ENCODE measurements at places on chromosomes 2 and 18. TPM values are rescaled to one million over a fixed set of nuclear protein-coding genes. Genes with fewer than 3 reads are reported as not detected.

FBXO41 gene
- total RNA-seq = 1.6 TPM

PHLPP1 gene
- 9.8 TPM for total RNA-seq

CHRNA1 gene
- total RNA-seq = 8.2 TPM

SERPINB12 gene
- not detected for total RNA-seq

LIMS3 gene
- 6.6 TPM for total RNA-seq

CDKL4 gene
- total RNA-seq = not detected

RGPD4 gene
- total RNA-seq = not detected

ZEB2 gene
- 83.2 TPM for total RNA-seq

SNTG2 gene
- 4.6 TPM for total RNA-seq

DNA sequence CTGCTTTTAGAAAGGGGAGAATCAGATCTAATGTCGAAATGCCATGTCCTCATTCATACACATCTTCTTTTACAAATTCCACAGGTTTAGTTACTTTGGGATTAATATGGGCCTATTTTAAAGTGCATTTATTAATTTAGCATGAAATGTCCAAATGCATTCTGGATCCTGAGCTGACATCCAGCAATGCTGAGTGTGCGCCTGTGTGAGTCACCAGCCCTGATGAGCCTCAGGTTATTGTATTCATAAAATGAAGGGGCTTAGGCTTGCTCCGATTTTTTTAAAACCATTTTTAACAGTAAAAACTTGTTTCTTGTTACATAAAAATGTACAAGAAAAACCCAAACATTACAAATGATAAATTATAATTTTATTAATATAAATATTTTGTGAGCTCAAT is 94.1 kb downstream of the SH3YL1 start:
- no peak overlapping the region for H3K27ac ChIP-seq
- no peak for DNase-seq
- no peaks in the 10 kb centered on the region for H3K36me3 ChIP-seq

DNA sequence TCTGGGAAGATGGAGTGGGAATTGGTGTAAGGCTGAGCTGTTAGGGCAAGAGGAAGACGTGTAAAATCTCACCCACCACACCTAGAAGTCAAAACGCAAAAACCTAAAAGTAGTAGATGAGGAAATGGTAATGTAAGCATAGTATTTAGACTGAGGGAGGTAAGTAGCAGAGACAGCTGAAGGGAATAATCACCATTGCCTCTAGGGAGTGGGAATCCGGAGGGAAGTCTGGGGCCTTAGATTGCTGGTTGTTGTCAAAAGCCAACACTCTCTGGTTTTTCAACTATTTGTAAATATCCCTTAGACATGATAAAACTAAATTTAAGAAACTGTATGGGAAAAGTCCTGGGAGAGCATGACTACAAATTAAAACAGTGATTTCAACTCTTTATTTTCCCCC is 28.7 kb upstream of the MYCN start:
- H3K36me3 ChIP-seq = no peaks in the 10 kb centered on the region
- H3K27ac ChIP-seq = peak overlapping the region; percentile 60
- DNase-seq = no peak
- H3K27me3 ChIP-seq = no peaks in the 10 kb centered on the region

- no peaks in the 10 kb centered on the region for H3K4me1 ChIP-seq
- H3K27ac ChIP-seq = no peak overlapping the region
- no peaks in the 10 kb centered on the region for H3K27me3 ChIP-seq
- H3K4me3 ChIP-seq = no peak overlapping the region
- DNase-seq = no peak
Measured at GRCh38 chr2:151845884-151846283, 17.7 kb upstream of the ARL5A start.

DNA sequence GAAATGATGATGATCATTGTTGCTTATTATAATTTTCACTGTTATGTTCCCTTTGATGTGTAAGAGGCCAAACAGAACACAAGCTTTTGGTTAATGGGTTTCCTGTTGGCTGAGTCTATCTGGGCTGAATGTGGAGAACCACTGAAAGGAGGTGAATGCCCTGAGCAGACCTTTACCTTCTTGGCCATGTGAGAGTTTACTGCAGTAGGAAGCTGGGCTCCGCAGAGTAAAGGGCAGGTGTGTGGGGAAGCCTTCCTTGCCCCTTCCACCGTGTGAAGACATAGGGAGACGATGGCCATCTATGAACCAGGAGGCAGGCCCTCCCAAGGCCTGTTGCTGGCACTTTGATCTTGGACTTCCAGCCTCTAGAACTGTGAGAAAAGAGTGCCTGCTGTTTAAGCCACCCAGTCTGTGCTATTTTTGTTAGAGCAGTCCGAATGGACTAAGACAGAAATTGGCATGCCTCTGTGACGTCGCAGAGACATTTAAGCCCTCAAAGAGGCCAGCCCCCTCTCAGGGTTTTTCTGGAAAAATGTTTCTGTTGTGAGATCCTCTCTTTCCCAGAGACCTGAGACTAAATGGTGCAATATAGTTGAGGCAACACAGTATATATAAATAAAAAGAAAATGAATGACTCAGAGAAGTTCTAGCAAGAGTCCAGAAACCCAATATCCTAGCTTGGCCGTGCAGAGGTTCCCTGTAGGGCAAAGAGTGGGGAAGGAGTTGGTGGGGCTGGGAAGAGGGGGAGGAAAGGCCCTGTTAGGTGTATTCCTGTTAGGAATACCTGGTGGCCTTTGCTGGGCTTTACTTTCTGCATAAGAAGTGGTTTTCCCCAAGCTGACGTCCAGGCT is 121.9 kb upstream of the LGALSL start:
- H3K36me3 ChIP-seq = no peaks in the 10 kb centered on the region
- peaks cover 5% of the 10 kb centered on the region for H3K4me1 ChIP-seq
- peak overlapping the region; percentile 89 for H3K27ac ChIP-seq
- DNase-seq = no peak
- H3K27me3 ChIP-seq = no peaks in the 10 kb centered on the region
- H3K4me3 ChIP-seq = no peak overlapping the region

DNA sequence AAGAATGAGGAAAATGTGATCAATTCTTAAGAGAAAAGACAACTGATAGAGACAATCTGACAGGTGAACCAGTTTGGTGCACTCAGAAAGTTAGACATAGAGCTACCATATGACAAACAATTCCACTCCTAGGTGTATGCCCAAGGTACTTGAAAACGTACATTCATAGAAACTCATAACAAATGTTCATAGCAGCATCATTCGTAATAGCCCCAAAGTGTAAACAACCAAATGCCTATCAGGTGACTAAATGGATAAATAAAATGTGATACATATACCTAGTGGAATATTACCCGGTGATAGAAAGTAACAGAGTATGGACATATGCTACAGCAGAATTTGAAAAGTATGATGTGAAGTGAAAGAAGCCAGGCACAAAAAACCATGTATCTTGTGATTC is 149.3 kb upstream of the TRIB2 start:
- DNase-seq = no peak
- no peaks in the 10 kb centered on the region for H3K27me3 ChIP-seq
- no peaks in the 10 kb centered on the region for H3K36me3 ChIP-seq
- H3K4me3 ChIP-seq = no peak overlapping the region

GRCh38 chr18:36610258-36610657 is 218.5 kb downstream of the TPGS2 start:
- H3K4me3 ChIP-seq = no peak overlapping the region
- no peaks in the 10 kb centered on the region for H3K27me3 ChIP-seq
- no peak overlapping the region for H3K27ac ChIP-seq
- no peaks in the 10 kb centered on the region for H3K36me3 ChIP-seq
- no peak for DNase-seq

DNA sequence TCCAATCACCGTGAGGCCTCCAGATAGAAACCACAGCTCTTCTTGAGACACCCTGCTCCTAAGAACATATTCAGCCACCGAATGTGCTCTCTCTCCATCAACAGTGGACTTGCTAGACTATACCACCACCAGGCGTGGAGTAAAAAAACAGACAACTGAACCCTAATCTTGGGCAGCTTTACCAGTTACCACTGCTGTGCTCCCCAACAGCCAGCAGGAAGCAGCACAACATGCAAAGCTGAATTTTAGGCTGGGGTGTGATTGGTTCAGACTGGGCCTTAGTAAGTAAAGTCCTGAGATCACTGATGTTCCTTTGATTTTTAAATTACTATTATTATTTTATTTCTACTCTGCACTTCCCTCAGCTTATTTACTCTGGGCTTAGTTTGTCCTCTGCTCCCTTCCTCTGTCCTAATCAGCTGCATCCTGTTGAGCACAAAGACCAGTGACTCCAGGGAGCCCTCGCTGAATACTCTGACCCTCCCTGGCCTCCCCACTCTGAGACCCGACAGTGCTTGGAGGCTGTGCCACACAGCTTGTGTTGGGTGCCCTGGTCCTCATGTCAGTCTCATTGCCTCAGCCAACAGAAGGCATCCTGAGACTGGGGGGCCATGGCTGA is 21.9 kb downstream of the MRPL35 start:
- DNase-seq = no peak
- H3K36me3 ChIP-seq = no peaks in the 10 kb centered on the region
- H3K4me1 ChIP-seq = peaks cover 7% of the 10 kb centered on the region
- no peak overlapping the region for H3K27ac ChIP-seq
- H3K4me3 ChIP-seq = no peak overlapping the region

DNA sequence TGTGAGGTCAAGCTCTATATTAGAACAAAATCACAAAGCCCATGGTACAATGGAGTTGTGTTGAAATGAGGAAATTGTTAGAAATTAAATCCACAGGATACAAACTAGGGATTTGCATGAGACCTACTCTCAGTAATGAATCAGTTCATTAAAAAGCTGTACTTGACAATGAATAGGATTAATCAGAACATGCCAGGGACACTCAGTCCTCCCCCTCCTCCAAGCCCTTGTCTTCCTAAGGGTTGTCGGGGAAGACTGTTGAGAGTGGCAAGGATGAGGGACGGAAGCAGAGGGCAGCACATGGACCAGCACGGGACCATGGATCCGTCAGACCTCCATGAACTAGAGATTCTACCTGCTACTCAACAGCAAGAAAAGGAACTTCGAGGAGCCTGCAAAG is 39.8 kb downstream of the SPRED2 start:
- H3K4me3 ChIP-seq = no peak overlapping the region
- H3K4me1 ChIP-seq = no peaks in the 10 kb centered on the region
- no peaks in the 10 kb centered on the region for H3K36me3 ChIP-seq
- no peak for DNase-seq
- H3K27ac ChIP-seq = no peak overlapping the region

- no peak for DNase-seq
- no peaks in the 10 kb centered on the region for H3K27me3 ChIP-seq
- no peak overlapping the region for H3K4me3 ChIP-seq
- no peak overlapping the region for H3K27ac ChIP-seq
- no peaks in the 10 kb centered on the region for H3K36me3 ChIP-seq
Measured at GRCh38 chr2:207472343-207473048, 57.3 kb upstream of the CREB1 start.

DNA sequence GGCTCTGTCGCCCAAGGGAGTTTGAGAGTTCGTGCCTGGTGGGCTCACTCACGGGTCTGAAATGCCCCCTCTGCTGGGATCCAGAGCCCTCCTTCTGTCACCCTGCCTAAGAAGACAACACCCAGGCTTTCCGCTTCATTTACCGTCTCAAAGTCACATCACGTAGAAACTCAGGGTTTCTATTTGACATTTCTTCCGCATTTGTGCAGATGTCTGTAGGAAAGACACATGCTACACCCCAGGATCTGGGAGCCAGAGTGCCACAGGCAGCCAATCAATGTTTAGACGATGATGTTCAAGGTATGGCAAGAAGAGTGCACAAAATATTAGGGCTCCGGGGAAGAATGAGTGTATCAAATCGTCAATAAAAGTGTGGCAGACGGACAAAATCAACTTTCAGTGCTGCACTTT is 24.4 kb upstream of the ACKR3 start:
- H3K36me3 ChIP-seq = no peaks in the 10 kb centered on the region
- H3K27ac ChIP-seq = no peak overlapping the region
- no peaks in the 10 kb centered on the region for H3K27me3 ChIP-seq
- H3K4me1 ChIP-seq = no peaks in the 10 kb centered on the region

DNA sequence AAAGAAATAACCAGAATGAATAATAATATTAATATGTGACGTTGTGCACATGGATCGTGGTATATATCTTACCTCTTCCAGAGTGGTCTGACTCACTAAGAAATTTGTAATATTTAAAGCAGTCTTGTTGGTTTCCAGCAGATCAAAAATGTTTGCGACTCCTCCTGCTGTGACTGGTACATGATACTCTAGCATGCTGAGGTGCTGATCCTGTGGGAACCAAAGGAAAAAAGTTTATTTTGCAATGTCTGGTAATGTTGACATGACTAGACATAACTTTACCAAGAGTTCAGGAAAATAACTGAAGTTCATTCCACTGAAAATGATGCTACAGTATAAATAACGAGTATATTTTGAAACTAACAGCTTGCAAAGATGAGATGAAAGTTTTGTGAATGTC is 124.5 kb upstream of the BARD1 start:
- no peaks in the 10 kb centered on the region for H3K4me1 ChIP-seq
- no peak overlapping the region for H3K4me3 ChIP-seq
- no peak overlapping the region for H3K27ac ChIP-seq
- DNase-seq = no peak

GRCh38 chr2:199594443-199594842 is 136.7 kb upstream of the SATB2 start:
- no peaks in the 10 kb centered on the region for H3K4me1 ChIP-seq
- H3K4me3 ChIP-seq = no peak overlapping the region
- H3K36me3 ChIP-seq = no peaks in the 10 kb centered on the region
- no peak for DNase-seq

DNA sequence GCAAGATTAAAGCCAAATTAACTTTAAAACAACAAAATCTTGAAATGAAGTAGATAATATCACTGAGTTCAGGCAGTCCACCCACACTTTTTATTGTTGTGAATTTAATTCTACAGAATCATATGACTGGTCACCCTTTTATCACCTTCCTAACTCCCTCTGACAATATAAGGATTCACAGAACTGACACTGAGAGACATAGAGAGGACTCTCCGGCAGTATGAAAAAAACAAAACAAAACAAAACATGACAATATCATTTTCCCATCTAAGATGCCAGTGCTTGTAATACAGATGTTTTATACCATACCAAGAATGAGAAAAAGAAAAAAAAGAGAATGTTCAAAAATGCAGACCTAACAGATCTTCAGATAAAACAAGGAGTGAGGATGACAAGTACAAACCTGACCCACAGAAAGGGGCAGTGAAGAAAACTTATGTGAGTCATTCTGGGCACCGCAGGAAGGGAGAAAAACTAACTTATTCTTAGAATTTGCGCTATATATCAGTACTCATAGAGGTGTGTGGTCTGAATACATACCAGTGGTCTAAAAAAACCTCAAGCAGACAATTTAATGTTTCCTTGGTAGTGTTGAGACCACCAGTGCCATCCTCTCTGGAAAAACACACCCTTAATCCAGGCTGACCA is 136.6 kb downstream of the ZAP70 start:
- no peaks in the 10 kb centered on the region for H3K27me3 ChIP-seq
- H3K27ac ChIP-seq = no peak overlapping the region
- H3K4me1 ChIP-seq = no peaks in the 10 kb centered on the region
- H3K4me3 ChIP-seq = no peak overlapping the region
- no peak for DNase-seq

Data from breast epithelium (tissue), 4 donors.